ENCODE measurements at places on chromosomes 1 and 21.

- peak; percentile 55 for DNase-seq
Measured at GRCh38 chr1:106022312-106022902, 1034.1 kb upstream of the PRMT6 start.

- DNase-seq, result no peak
Measured at GRCh38 chr1:8562881-8563865, 245.3 kb downstream of the SLC45A1 start.

DNA sequence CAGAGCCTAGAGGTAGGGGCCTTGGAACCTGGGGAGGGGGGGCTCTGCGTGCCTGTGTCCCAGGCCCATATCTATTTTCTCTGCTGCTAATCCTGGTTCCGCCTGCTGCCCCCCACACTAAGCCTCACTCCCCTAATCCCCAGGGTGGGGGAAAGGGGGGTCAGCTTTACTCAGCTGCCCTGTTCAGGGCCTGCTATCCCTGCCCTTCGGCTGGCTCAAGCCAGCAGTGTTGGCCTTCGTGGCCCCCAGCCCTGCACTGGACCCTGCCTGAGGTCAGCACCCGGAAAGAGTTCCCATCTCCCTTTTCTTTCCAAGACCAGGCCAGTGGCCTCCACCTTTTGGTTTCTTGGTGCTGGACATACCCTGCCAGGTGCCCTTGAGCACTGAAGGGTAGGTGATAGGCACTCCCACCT, 8.4 kb downstream of the ZBTB7B start:
- no peak for DNase-seq

- DNase-seq, result no peak
Measured at GRCh38 chr1:36081926-36082485, 1.9 kb upstream of the TEKT2 start.

- DNase-seq, result peak; percentile 60
Measured at GRCh38 chr1:112058815-112059450, 69.5 kb upstream of the KCND3 start.
